ENCODE measurements at places on chromosomes 1 and 21.

DNA sequence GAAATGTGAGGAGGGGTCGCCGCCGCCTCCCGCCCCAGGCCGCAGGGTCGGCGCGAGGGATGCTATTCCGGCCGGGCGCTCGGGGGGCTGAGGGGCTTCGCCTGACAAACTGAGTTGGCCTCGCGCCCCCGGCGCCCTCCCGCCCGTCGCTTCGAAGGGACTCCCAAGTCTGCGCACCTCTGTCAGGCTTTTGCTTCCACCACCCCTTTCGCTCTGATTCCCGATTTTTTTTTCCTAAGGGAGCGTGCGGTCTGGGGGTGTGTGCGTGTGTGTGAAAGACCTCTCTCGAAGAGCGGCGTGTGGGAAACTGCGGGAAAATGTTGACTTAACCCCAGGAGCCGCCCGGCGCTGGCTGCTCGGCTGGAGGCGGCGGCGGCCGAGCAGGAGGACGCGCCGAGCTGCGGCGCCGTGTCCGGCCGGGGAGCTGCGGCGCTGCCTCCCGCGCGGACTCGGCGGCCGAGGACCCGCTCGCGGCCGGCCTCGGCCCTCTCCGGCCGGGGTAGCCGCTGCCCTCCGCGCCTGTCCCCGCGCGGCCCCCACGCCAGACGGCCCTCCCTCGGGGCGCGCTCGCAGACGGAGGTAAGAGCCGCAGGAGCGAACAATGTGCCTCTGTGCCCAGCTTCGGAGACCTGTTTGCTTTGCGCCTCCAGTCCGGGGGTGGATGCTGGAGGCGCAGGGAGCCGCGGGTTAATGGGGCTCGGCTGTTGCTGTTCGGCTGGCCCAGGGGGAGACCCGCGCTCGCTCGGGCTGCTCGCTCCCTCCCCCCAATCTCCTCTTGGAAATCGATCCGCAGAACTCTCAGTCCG is 1.1 kb downstream of the ADGRL2 start:
- no peak for DNase-seq

- DNase-seq, result no peak
Measured at GRCh38 chr1:110956586-110956985, 7.1 kb downstream of the LRIF1 start.

GRCh38 chr1:207745839-207746767 is 5.8 kb upstream of the CD46 start:
- DNase-seq, result no peak

GRCh38 chr1:33094971-33095604 is 14.1 kb downstream of the AZIN2 start:
- no peak for DNase-seq

DNA sequence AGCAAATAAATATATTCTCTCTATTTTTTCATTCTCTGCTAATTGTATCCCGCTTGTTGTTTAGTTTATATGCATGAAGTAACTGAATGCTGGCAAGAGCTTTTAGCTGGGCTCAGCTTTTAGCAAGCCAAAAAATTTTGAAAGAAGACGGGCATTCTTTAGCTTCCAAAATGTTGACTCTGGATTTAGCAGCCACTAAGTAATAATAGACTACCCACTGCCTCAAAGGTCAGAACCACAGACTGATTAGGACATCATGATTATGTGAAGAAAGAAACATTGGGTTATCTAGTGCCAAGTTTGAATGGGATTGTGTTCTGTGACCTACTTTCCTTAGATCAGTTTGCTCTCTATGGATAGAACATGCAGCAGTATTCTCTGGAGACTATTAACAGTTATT is 80.3 kb upstream of the DPH5 start:
- DNase-seq, result peak; percentile 28

GRCh38 chr1:7469255-7469938 is 301.7 kb upstream of the VAMP3 start:
- no peak for DNase-seq

GRCh38 chr1:224433041-224433691 is 1.4 kb downstream of the WDR26 start:
- DNase-seq, result peak; percentile 52

GRCh38 chr21:31612894-31613785 is 46.4 kb upstream of the SOD1 start:
- DNase-seq, result no peak

- DNase-seq, result no peak
Measured at GRCh38 chr1:236064674-236065508, at the start of gene NID1. NID1 (minus strand) TSS chr1:236065090; CDS start chr1:236065079, 11 bp downstream.

DNA sequence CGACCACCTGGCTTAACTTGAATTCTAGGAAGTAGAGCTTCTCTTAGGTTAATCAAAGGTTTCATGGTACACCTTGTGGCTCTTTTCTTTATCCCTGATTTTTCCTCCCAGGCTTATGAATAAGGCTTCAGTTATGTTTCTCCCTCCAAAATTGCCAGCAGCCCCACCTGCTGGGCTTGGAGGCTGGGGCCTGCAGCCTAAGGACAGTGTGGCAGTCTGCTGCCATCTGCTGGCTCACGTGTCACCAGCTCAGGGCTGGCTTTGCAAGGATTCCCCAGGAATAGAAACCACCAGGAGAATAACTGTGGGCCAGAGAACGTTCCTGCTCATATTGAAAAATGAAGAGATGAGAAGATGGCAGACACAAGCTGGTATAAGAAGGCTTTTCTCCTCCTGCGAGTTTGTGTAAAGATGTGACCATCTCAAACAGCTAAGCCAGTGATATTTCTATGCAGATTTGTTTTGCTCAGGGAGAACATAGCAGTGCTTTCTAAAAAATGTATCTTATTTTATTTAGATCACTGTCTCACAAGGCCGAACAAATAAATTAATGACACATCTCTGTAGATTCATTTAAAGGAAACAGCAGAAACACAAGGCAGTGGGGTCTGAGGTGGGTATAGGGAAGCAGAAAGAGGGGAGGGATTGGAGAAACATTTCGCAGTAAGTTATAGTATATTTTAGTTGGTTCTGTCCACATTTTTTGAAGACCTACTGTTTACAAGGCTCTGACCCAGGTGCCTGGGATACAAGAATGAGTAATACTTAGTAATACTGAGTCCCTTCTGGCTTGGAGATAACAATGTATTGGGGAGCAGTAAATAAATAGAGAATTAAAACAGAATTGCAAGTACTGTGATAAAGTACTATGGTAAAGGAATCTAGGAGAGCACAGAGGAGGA is 291.1 kb upstream of the SGIP1 start:
- peak; percentile 95 for DNase-seq

GRCh38 chr1:167409183-167409582 is 109.1 kb downstream of the CD247 start:
- no peak for DNase-seq

DNA sequence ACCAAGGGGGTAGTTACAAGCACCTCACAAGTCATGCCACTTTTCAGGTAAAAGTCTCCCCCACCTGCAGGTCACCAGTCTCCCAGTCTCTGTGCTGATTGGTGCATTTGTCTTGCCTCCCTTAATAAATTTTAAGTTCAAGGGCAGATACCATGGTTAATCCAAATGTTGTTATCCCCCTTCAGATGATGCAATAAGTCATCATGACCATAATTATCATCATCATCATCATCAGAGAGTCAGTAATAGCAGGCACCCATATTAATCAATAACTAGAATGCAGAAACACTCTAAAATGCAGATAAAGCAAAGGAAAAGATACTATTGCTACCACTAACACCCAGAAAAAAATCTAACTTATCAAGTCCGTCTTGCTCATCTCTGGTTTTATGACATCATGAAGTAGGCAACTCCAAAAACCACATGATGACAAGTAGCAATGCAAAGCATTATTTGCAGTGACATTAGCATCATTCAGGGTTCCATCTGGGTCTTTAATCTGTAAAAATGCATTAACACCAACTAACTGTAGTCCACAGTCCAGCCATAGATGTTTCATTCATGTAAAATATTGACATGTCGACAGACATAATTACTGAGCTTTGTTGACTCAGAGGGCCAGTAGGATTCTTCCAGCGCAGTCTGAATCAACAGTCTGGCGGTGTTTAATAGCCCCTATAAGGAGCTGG is 492.0 kb upstream of the RUNX1 start:
- no peak for DNase-seq

GRCh38 chr1:185112356-185112755 is 44.4 kb downstream of the TRMT1L start:
- DNase-seq, result no peak

GRCh38 chr1:178055779-178056471 is 38.0 kb upstream of the RASAL2 start:
- no peak for DNase-seq

DNA sequence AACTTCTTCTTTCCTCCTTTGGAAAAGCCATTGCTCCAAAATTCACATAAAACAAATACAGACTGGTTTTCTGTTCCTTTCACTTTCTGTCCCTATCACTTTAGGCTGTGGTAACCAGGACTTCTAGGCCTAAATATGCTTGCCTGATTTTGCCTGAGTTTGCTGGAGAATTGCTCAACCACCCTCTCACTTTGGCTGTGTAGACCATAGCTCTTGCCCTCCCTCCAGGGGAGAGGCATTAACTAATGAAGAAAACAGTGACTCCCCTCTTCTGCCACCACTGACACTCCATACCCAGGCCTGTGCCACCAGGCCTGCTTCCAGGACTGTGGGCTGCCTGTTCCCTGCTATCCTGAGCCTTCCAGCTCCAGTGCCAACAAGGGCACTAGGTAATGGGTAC is 163.5 kb downstream of the TOMM20 start:
- DNase-seq, result no peak

- peak; percentile 47 for DNase-seq
Measured at GRCh38 chr1:204959374-204959773, 83.6 kb upstream of the CNTN2 start.

- no peak for DNase-seq
Measured at GRCh38 chr1:207627496-207627895, 17.4 kb upstream of the CR1L start.

GRCh38 chr1:94947437-94947836 is 20.5 kb upstream of the CNN3 start:
- no peak for DNase-seq

DNA sequence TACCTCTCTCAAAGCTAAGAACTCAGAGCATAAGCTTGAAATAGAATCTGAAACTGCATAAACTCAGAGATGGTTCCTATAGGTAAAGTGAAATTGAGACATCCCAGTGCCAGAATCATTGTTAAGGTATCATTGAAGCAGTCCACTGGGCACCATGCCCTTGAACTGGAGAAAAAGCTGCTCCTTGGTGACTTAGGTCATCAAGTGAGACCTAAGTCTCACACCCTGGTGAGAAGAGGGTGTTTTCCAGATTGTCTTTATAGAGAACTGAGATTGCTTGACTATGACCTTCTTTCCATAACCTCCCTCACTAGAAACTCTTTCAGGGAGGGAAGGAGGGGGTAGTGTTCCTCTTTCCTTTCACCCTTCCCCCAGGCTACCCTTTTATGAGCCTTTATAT is 9.4 kb upstream of the ATP6V1G3 start:
- DNase-seq, result no peak

GRCh38 chr1:210499956-210500355 is 171.3 kb downstream of the HHAT start:
- DNase-seq, result no peak

DNA sequence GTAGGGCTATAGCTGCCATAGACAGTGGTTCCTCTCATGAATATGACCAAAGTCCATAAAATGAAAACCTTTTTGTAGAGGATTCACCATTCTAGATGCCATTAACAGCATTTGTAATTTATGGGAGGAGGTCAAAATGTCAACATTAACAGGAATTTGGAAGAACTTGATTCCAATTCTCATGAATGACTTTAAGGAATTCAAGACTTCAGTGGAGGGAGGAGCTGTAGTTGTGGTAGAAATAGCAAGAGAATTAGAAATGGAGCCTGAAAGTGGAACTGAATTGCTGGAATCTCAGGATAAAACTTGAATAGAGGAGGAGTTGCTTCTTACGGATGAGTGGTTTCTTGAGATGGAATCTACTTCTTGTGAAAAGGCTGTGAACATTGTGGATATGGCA is 65.4 kb upstream of the ESRRG start:
- DNase-seq, result no peak

GRCh38 chr1:12615865-12616708 is 1.9 kb downstream of the DHRS3 start:
- no peak for DNase-seq

GRCh38 chr1:167345386-167345733 is 124.7 kb downstream of the POU2F1 start:
- DNase-seq, result no peak

DNA sequence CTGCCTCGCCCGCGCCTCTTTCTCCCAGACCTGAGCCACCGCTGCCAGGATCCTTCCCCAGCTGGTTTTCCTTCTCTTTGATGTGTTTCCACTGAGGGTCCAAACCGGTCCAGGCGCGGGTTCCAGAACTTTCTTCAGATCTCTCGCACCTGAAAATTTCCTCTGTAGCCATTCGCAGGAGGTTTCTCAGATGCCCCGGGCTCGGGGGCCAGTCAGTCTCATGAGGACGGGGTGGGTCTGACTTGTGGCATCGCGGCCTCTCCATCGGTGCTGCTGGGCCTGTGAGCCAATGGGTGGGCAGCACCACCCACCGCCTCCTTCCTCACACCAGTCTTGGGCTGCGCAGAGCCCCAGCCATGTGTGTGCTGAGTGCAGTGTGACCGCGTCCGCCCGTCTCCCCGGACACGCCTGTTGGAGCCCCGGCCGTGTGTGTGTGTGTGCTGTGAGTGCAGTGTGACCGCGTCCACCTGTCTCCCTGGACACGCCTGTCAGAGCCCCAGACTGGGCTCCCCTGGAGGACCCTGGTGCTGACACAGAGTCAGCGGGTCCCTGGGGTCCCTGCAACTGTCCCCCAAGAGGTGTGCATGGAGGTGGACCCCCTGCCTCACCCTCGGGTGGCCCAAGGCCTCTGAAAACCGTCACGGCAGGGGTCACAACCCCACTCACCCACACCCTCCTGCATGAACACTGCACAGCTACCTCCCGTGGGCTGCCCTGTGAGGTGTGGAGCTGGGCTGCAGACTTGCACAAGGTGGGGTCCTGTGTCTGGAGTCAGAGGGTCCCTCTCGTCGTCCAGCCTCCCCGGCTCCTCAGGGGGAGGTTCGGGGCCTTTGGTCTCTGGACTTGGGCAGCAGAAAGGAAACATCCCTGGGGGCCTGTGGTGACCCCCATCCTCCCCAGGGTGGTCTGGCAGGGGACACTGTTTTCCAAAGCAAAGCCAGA is 20.2 kb downstream of the COL18A1 start:
- no peak for DNase-seq

DNA sequence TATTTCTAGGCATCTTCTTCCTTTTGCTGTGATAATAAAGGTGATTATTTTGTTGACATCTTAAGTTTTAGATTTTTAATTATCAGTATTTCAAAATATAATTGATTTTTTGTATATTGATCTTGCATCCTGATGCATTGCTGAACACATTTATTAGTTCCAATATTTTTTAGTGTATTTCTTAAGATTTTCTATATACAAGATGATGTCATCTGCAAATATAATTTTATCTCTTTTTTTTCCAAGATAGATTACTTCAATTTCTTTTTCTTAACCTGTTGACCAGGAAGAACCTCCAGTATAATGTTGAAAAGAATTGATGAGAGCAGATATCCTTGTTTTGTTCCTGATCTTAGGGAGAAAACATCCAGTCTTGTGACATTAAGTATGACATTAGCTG is 54.8 kb upstream of the LRRN2 start:
- DNase-seq, result no peak

DNA sequence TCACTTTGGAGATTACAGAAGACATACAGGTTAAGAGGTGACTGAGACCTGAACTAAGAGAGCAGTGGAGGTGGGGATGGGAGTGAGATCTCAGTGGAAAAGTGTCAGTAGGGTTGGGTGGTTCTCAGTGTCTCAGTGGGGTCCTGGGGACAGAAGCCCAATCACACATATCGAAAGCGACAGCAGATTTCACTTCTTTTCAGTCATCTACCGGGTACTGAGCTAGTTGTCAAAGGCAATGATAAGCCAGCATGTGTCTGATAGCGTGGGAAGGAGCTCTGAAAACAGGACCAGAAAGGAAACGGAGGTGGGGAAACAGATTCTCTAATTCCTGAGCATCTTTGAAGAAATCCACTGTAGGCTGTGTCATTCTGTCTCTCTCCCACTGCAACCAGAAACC is 59.5 kb downstream of the RHOU start:
- DNase-seq, result no peak
